ENCODE measurements at places on chromosomes 4 and X.
A peak's percentile ranks its signal among the peaks of the same experiment; 100 is the strongest.

DNA sequence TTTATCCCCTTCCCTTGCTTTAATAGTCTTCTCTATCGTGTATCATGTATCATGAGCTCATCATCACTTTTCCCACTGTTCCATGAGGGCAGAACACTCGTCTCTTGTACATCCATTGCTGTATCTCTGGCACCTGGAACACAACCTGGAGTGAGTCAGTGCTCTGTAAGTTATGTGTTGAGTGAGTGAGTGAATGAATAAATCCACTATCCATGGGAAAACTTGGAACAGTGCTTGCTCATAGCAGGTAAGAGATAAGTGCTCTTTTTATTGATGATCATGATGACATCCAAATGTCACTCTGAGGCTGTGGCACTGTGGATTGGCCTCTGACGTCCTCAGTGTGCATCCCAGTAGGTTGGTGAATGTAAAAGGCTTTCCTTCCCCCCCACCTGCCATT is 4.3 kb downstream of the FGFBP1 start:
- DNase-seq, result no peak

DNA sequence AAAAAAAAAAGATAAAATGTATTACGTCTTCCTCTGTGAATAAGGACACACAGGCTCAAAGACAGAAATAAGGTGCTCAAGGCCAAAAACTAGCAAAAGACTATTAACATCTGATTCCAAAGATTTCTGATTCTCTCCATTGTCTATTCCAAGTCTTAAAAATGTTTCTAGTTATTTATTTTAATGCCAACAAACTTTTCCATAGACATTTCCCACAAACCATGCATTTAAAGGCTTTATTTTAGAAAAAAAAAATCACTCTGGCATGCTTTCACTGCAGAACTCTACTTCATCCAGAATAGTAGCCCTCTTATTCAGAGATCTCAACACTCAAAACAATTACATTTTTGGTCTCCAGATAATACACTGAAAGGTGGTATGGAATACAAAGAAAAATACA is 545.0 kb upstream of the TENM3 start:
- DNase-seq, result no peak

GRCh38 chr4:53586121-53586816 is 5.0 kb downstream of the LNX1 start:
- DNase-seq, result no peak

- DNase-seq, result no peak
Measured at GRCh38 chr4:44965435-44966095, 239.2 kb upstream of the GNPDA2 start.

- no peak for DNase-seq
Measured at GRCh38 chr4:79495447-79495846, 87.4 kb upstream of the GK2 start.

- DNase-seq, result no peak
Measured at GRCh38 chr4:123121241-123121907, 199.0 kb upstream of the NUDT6 start.

- DNase-seq, result no peak
Measured at GRCh38 chr4:183078634-183079033, 20.4 kb upstream of the WWC2 start.

DNA sequence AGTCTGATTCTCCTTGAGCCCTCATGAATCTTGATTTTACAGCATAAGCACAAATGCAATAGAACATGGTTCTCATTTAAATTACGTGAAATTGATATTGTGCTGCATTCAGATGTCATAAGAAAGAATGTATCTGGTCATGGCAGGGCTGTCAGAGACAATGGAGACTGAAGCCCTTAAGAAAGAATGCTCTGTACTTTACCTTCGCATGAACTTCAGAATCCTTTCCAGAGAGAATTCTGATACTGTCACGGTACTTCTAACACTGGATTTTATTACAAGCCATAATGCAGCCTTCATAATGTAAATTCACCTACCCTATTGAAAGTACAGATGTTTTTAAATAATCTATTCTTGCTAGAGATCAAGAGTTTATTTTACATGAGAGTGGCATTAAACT is 677.9 kb upstream of the ADGRL3 start:
- DNase-seq, result no peak

DNA sequence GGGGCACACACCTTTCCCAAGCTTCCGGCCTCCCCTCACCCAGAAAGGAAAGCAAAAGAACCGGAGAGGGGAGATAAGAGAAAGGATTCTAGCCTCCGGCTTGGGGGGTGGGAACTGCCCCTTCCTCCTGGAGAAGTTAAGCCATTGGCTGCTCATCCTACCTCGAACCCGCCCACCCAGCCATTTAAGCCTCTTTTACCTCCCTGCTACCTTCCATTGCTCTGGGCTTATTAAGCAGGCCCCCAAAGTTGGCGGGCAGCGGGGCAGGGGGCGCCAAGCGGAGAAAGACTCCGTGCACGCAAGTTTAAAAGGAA is 2.3 kb downstream of the MAML3 start:
- DNase-seq, result peak; percentile 96

DNA sequence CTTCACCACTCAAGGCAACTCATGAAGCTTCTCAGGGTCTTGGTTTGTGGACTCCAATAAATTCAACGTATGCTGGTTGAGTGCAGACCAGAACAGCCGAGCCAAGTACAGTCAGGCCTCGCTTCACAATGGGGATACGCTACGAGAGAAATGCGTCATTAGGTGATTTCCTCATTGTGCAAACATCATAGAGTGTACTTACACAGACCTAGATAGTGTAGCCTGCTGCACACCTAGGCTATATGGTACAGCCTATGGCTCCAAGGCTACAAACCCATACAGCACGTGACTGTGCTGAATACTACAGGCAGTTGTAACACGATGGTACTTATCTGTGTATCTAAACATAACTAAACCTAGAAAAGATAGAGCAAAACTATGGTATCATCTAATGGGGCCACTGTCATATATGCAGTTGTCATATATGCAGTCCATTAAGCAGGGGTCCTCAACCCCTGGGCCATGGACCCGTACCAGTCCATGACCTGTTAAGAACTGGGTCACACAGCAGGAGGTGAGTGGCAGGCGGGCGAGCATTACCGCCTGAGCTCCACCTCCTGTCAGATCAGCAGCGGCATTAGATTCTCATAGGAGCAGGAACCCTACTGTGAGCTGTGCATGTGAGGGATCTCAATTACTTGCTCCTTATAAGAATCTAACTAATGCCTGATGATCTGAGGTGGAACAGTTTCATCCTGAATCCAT is 31.5 kb downstream of the RTL5 start:
- DNase-seq, result no peak

GRCh38 chr4:155789982-155790381 is 31.2 kb downstream of the GUCY1B1 start:
- DNase-seq, result no peak

DNA sequence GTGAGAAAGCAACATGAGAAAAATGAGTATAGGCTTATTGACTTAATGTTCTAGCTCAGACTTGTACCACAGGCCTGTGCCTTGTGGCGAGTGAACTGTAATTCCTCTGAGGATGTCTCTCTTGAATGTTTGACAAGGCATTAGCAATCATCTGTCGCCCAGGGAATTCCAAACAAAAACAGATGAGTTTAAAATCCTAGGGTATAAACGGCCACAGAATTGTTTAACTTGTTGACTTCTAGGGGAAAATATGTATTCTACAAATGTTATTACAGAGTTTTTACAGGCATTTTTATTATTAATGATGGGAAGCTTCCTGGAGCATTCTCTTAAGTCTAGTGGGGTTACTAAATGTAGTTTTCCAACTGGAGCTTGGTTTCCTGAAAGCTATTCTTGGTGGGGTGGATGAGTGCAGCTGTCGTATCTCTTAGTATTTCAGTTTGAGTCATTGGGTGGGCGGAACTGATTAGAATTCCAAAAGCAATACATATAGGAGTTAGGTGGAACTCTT is 40.6 kb downstream of the ARHGAP10 start:
- no peak for DNase-seq

DNA sequence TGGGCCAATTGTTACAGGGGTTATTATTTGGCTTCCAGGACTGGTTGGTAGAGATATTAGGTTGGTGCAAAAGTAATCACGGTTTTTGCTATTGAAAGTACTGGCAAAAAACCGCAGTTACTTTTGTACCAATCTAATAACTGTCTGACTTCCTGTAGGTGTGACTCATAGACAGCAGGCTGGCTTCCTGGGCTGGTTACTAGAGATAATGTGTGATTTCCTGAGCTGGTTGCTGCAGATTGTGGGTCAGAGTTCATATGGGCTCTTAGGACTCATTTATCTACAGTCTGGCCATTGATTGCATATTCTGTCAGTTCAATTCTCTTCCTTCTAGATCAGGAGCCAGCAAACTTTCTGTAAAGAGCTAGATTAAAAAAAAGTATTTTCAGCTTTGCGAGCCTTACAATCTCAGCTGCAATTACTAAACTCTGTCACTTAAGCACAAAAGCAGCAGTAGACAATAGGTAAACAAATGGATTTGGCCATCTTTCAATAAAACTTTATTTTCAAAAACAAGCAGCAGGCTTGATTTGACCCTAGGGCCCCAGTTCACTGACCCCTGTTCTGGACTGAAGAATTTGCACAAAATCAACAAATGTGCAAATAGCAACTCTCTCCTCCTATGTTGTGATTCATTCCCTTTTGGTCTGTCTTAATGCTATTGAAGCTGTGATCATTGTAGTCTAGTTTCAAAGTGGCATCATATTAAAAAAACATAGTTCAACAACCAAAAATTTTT is 50.8 kb upstream of the BOD1L1 start:
- peak; percentile 31 for DNase-seq

GRCh38 chr4:154984148-154984547 is 203.1 kb downstream of the RBM46 start:
- no peak for DNase-seq

- DNase-seq, result no peak
Measured at GRCh38 chrX:31545191-31545590, 473.4 kb upstream of the FTHL17 start.

GRCh38 chr4:73224886-73225285 is 33.7 kb downstream of the ANKRD17 start:
- no peak for DNase-seq

DNA sequence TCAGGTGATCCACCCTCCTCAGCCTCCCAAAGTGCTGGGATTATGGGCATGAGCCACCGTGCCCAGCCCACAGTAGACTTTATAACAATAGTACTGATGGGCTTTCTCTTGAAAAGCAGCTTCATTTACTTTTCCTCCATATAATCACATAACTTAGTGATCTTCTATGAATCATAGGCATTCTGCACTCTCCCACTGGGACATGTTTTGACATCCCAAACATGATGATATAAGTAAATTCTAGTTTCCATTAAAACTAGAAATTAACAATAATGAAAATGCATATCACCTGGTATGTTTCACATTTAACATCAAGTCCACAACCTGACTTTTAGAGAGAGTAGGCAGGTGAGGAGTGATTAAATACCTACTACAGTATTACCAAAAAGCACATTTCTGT is 96.5 kb downstream of the CAMK2D start:
- DNase-seq, result no peak

DNA sequence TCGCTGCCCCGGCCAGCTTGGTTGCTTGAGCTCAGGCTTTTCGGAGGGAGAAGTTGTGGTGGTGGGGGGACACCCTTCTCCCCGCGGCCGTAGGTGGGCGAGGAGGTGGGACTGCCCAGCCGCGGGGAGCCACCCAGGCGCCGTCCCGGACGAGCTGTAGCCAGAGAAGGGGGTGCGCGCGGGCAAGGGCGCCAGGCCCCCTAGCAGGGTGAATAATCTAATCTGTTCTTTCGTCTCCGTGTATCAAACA is 3.1 kb downstream of the MID1IP1 start:
- no peak for DNase-seq

DNA sequence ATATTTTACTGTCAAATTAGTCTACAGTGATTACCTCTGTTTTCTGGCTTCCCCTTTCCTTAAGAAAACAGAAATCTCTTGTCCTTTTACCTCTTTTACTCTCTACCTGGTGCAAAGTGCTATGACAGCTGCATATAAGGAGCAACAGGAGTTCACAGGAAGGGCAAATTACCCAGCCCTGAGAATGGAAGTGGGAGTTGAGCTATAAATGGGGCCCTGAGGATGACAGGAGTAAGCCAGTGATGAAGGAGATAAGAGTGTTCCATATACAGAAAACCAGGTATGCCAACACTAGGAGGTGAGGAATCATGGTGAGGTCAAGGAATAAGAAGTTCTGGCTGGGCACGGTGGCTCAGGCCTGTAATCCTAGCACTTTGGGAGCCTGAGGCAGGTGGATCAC is 4.5 kb upstream of the HSD17B13 start:
- DNase-seq, result no peak

DNA sequence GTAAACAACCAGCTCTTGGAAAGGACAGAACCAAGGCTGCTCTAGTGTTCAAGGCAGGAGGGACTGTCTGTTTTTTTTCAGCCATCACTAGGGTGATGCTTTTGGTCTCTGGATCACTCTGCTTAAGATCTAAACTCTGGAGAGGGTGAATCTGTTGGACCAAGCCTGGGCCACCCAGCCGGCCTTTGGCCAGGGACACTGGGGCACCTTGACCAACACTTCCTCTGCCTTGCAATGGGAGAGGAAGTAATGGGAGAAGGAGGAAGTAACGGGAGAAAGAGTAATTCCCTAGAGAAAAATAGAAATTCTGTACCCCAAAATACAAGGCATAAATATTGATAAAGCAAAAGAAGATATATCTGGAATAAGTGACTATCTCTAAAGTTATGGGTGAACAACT is 12.9 kb downstream of the CHRNA9 start:
- no peak for DNase-seq

DNA sequence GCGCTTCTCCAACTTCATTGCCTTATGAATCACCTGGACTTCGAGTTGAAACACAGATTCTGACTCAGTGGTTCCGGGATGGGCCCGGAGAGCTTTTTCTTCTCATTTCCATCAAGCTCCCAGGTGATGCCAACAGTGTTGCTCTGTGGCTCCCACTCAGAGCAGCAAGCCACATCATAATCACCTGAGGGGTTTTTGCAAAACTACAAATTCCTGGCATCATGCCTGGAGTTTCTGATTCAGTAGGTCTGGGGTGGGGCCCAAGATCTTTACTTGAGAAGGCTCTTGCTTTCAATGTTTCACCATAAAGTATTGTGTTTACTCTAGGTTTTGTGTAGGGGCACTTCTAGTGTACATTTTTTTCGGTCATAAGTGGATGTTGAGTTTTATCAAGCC is 7.0 kb downstream of the MTM1 start:
- no peak for DNase-seq

DNA sequence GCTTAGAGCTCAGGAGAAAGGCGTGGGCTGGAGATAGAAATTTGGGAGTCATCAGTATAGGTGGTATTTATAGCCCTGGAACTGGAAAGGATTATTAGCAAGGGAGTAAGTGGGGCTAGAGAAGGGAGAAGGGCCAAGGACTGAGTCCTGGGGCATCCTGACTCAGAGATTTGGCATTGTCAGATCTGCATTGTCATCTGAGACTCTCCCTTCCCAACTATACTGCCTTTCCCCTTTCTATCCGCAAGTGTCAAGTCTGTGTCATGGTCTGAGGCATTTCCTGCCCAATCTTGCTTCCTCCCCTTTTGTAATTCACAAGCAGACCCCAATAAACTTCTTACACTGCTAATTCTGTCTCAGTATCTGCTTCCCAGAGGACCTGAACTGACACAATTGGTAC is 24.4 kb upstream of the SLC25A43 start:
- DNase-seq, result no peak

- no peak for DNase-seq
Measured at GRCh38 chr4:16729336-16729735, 169.1 kb downstream of the LDB2 start.

GRCh38 chr4:177511611-177512010 is 69.4 kb upstream of the AGA start:
- DNase-seq, result no peak

- DNase-seq, result peak; percentile 85
Measured at GRCh38 chr4:123418351-123418931, 21.8 kb downstream of the SPRY1 start.

GRCh38 chr4:150801833-150802232 is 213.3 kb downstream of the LRBA start:
- DNase-seq, result no peak

Data from KBM-7 (cell line).